ENCODE measurements at places on chromosomes 12 and 14.
A peak's percentile ranks its signal among the peaks of the same experiment; 100 is the strongest.

DNA sequence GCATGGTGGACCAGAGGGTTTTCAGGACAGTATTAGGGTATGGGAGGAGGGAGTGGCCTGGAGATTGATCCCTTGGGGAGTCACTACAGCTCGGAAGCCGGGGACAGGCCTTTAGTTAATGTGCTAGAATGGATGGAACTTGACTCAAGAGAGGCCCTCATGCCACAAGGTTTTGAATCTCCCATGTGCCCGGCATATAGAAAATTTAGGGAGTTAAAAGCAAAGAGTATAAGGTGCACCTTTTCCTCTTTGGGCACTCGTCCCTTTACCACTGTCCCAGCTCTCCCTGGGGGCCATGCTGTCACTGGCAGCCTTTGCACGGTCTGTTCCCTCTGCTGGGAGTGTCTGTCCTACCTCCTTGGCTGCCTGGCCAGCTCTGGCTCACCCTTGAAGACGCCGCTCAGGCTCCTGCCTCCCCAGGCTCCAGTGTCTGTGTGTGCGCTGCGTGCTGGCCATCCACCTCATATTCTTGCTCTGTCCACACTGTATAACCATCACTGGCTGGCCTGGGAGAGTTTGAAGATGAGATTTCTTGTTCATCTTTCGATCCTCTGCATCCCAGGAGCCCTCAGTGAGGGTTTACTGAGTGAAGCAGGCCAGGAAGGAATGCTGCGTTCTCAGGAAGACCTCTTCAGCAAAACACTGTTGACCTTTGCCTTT lies 161.3 kb downstream of the ZFP36L1 start:
- peak; percentile 30 for DNase-seq

DNA sequence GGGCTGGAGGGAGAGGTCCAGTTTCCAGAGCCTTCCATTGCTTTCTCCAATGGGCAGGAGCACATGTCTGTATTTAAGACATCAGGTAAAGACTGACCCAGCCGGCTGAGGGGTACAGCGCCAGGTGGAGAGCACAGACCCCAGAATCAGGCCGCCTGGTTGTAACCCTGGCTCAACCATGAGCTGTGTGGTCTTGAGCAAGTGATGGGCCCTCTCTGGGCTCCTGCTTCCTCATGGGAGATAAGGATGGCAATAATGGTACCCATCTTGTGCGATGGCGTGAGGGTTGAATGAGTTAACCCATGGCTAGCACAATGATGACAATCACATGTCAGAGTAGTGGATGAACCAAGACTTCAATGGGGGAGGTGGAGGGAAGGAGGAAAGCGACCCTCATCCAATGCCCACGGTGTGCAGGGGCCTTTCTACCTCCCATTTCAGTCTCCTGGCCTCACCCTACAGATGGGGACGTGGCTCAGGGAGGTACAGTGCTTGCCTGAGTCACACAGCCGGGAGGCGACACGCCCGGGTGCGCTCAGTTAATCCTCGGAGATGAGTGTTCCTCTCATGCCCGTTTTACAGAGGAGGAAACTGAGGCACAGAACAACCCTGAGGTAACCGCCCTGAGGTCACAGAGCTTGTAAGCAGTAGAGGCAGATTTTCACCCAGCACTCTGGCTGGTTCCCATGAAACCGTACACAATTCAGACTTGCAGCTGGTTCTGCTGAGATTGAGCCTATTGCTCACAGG lies 163.9 kb downstream of the RBM19 start:
- DNase-seq, result no peak

DNA sequence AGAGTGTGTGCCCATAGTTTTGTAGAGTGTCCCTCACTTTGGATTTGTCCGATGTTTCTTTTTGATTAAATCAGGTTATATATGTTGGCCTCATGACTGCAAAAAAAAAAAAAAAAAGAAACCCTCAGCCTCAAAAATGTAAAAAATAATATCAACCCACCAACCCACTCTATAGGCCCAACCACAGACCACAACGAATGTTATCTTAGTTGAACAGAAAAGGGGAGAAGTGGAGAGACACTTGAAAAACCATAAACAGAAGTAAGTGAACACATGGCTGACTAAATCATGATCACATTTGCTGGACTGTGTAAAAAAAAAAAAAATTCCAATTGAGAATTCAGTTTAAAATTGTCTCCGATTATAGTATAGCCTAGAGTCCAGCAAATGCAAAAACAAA lies 45.5 kb upstream of the ST8SIA1 start:
- no peak for DNase-seq

DNA sequence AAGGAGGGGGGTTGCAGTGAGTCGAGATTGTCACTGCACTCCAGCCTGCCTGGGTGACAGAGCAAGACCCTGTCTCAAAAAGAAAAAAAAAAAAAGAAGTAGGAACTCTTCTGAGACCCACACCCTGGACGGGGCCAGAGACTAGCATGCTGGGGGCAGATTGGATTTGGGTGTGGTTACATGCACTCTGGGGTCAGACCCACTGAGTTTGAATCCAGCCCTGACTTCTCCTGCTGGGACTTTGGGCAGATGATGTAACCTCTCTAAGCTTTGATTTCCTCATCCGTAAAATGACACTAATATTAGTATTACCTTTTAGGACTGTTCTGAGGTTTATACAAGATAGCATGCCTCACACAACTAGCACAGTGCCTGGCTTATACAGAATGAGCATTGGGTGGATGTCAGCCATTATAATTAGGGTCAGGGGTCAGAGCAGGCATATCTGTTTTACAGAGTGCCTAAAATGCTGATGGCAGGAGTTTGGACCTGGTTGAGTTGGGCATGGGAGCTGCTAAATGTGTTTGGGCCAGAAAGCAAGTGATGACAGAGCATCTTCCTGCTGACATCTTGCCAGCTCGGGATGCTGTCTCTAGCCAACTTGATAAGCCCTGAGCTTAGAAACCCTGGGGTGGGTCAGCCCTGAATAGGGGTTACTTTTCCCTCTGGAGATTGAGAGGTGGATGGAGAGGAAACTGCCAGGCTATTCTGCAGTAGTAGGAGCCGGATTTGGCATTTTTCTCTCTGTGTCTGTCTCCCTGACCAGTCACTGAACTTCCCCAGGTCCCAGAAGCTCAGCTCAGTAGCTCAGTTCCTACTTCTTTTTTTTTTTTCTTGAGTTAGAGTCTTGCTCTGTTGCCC lies 15.5 kb downstream of the TPCN1 start:
- DNase-seq, result no peak

- no peak for DNase-seq
Measured at GRCh38 chr14:61472801-61473376, 151.5 kb downstream of the PRKCH start.

- no peak for DNase-seq
Measured at GRCh38 chr14:72986857-72987256, 40.0 kb downstream of the ZFYVE1 start.
